Colonic mucosa (tissue), 4 donors: ENCODE measurements at places on chromosomes 6 and 20.

GRCh38 chr20:4082406-4083097 lies 67.2 kb upstream of the RNF24 start:
- DNase-seq = no peak

GRCh38 chr6:6665555-6666243 lies 77.2 kb downstream of the LY86 start:
- no peak for DNase-seq

DNA sequence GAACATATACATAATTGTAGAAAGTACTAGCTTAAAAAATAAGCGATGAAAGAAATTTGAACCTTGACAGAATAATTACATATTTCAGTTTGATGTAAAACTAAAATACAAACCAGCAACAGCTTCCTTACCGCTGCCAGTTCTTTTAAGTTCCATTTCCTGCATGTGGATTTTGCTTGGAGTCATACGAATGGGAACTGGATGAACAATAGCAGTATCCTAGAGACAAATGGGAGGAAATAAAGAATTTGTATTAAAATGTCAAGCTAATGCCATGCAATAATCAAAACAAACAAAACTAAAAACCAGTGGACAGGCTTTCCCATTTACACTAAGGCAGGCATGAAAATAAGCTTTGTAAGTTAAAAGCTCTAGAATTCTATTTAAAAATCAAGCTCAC lies 67.1 kb downstream of the REPS1 start:
- DNase-seq = no peak

GRCh38 chr20:51227744-51228143 lies 204.8 kb upstream of the KCNG1 start:
- DNase-seq = no peak

DNA sequence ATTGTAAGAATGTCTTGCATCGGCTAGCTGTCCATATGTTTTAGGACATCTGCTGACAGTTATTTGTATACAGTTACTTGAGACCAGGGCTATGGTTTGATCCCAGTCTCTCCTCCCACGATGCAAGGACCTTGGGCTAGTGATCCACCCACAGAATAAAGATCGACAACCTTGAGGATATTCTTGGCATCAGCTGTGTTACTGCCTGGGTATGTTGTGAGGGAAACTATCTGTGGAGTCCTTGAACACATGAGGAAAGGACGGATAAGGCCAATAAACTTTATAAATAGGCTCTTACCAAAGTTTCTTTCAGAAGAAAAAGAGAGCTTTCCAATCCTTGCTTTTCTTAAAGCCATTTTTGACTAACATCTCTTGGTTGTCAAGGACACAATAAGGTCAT lies 70.8 kb upstream of the HEY2 start:
- no peak for DNase-seq
